WERI-Rb-1 (cell line): ENCODE measurements at places on chromosomes 7 and 10.

- DNase-seq = no peak
Measured at GRCh38 chr10:70504521-70505358, 26.2 kb downstream of the PALD1 start.

DNA sequence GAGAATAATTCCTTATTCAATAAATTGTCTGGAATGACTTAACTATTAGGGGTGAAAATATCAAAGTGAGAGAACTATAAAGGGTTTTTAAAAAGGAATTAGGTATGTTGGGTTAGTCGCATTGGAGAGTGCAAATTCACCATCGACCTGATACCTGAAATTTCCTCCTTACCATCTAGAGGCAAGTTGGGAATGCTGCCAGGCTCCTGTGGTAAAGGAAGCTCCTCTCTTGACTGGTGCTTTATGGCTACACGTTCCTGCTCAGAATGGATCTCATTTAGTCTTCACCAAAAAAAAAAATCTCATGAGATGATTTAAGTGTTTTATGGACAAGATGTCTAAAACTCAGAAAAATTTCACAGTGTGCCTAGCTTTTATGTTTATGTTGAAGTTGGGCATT, 129.8 kb downstream of the EGFR start:
- DNase-seq = no peak

DNA sequence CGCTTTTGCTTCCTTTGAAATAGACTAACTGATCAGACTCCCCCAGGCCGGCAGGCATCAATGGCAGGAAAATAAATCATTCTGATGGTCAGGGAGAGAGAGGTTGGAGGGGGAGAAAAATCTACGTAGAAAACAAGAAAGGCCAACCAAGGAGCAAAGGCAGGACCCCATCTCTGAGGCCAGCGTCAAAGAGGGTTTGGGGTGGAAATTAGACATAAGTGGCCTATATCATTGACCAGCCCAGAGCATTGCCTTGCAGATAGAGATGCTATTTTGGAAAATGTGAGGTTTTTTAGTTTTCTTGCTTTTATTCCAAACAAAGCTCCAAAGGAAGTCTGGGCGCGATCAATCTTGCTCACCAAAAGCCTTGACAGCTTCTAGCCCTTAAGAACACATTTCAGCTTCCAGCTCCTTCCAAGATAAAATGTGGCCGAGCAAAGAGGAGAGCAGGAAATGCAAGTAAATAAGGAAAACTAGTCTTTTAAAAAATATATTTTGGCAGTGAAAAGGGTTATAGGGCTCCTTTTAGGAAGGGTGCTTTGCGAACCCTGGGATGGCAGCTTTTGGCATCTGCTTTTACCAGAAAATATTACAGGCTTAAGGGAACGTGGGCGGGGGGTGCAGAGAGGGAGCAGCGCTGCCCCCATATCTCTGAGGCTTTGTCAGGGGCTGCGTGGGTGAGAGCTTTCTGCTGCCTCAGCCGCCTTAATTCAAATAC, 2.0 kb upstream of the HOXA2 start:
- DNase-seq = no peak

DNA sequence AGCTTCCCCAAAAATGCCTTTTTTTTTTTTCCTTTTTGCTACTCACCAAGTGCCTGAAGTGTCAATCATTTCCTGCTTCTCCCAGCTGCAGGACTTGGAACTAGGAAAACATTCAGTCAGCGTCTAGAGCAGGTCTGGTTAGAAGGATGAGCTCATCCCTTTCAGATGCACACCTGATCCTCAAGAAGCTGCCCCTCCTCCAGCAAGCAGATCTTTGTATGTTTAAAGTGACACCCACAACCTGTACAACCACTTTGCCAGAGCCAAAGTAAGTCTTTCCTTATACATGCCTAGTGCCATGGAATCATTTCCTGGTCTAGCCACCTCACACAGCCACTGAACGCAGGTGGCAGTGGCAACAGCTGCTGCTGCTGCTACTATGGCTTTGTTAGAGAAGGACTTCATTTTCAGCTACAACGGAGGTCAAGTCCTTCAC, 10.4 kb upstream of the USP54 start:
- DNase-seq = no peak

GRCh38 chr7:47943676-47944474, 4.4 kb downstream of the PKD1L1 start:
- no peak for DNase-seq

- no peak for DNase-seq
Measured at GRCh38 chr7:111765751-111766643, 203.7 kb upstream of the IMMP2L start.

- DNase-seq = no peak
Measured at GRCh38 chr7:17041324-17041723, 159.5 kb upstream of the AGR3 start.

DNA sequence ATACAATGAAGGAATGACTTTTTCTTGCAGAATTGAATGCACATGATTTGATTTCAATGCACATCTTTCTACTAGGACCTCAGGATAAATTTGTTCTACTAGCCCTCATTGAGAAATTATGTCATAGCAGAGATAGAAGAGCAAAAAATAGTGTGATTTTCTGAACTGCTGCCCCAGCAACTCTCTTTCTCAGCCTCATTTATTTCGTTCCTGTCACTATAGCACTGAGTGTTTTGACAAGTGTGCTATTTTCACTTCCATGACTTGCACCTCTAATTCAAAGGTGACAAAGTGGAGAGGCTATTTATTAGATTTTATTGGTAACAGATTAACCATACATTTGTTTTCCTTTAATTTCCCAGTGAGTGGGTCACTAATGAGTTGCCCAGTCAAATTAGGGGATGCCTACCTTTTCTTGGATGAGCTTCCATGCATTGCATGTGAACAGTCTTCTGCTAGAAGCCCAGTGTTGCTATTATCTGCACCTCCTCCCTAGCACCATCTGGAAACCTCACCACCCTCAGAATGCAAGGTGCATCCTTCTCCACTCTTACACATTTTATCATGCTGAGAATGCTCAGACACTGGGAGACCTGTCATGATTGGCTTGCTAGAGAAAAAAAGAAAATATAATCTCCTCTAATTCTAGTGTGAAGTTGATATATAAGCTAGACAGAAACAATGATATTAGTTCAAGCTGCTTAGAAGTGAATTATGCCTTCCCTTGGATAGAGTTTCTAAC, 119.6 kb upstream of the CTTNBP2 start:
- DNase-seq = no peak

- no peak for DNase-seq
Measured at GRCh38 chr7:117698018-117698417, 175.2 kb downstream of the CTTNBP2 start.

- DNase-seq = no peak
Measured at GRCh38 chr10:116775488-116776400, 33.4 kb upstream of the HSPA12A start.

DNA sequence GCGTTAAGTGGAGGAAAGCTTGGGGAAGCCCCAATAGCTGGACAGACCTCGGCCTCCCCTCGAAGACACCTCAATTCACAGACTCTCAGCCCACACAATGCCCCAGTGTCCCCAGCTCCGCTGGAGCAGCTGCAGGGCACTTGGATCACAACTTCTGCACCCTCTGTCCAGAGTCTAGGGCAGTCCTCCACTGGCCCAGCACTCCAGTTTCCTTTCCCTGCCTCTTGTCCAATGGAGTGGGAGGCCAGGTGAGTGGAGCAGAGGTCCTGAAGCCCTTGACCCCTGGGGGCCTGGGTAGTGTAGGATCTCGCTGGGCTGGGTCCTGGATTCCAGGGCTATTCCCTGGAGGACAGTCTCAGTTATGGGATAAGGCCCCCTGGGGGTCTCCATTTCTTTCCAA, 11.9 kb downstream of the SFRP5 start:
- no peak for DNase-seq

DNA sequence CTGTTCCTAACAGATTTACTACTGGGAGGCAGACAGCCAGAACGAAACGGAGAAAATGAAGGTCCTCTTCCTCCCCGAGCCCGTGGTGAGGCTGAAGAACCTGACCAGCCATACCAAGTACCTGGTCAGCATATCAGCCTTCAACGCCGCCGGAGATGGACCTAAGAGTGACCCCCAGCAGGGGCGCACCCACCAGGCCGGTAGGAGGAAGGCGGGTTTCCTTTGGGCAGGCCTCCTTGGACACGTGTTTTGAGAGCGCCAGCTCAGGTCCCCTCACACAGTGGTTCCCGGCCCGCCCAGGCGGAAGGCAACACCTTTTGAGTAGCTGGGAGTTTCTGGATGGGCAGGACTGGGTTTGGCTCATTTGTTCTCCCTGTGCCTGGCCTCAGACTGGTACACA, 474.0 kb upstream of the FOXK1 start:
- no peak for DNase-seq

DNA sequence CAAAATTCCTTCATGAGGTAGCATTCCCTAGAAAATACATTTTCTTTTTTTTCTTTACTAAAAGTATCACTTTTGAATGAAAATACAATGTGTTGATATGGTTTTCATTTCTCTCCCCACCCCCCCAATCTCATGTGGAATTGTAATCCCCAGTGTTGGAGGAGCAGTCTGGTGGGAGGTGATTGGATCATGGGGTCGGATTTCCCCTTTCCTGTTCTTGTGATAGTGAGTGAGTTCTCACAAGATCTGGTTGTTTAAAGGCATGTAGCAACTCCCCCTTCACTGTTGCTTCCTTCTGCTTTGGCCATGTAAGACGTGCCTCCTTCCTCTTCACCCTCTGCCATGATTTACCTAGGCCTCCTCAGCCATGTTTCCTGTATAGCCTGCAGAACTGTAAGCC, 790.3 kb upstream of the KCND2 start:
- DNase-seq = no peak
